EH (cell line): ENCODE measurements at places on chromosomes 2 and 18.

DNA sequence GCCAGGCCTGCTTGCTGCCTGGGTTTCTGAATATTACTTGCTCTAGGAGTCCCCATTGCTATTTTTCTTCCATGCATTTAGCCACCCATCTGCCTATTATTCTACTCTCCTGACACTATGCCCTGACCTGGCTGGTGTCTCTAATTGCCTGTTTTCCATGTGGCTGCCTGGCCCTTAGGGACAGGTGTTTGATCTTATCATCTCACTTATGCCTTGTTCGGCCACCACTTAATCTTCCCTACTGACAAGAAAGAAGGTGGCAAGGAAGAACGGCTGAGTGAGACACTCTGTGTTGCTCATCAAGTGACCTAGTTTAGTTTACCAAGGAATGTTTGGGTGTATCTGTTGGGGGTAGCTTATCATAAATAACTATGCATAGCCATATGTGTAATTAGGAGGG, 50.4 kb upstream of the RAPH1 start:
- no peak for DNase-seq

GRCh38 chr2:95323347-95324155, 26.4 kb downstream of the KCNIP3 start:
- peak; percentile 25 for DNase-seq

GRCh38 chr18:26089293-26090129, 902 bp downstream of the SS18 start:
- peak; percentile 40 for DNase-seq

DNA sequence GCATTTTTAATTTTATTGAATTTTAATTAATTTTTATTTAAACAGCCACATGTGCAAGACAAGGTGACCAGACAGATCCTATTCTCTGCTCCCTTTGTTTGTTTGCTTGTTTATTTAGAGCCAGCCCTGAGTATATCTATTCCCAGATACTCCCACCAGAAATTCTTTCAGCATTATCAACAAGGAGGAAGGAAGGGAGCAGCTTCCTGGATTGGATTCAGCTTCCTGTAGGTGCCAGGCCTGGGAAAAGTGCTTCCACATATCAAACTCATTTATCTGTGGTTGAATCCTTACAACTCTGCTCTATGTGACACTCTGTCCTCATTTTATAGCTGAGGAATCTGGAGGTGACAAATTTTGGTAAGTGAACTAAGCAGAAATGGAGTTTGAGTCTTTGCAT, 60.5 kb upstream of the KLF7 start:
- DNase-seq = peak; percentile 27

GRCh38 chr2:232491139-232491780, 3.6 kb upstream of the ECEL1 start:
- DNase-seq = no peak

DNA sequence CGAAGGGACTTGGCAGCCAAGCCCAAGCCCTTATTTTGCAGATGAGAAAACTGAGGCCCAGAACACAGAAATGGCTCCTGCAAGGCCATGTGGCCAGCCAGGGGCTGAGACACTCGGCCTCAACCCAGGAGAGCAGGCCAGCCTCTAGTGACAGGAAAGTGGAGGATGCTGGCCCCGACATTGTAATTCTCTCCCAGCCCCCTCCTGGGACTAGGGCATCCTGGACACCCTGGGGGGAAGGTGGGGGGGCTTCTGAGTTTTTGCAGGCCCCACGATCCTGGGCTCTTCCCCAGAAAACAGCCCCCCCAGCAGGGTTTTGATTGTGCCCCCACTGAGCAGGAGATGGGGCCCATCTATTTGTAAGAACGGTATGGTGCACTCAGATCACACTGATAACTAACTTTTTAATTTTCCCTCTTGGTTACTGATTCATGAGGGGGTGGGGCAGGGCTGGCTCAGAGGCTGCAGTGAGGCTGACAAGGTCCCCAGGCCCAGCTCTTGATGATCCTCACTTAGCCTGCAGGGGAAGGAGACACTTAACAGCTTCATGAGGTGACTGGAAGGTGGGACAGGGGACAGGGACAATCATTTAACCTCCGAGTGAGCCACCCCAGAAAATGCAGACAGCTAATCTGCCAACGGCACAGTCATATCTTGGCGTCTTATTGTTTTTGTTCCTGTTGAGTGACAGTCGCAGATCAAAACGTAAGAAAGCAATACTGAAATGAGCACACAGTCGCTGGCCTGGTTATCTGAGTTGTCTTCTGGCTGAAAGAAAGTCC, 18.9 kb downstream of the SMAD7 start:
- DNase-seq = peak; percentile 45

GRCh38 chr2:161836664-161837063, 212.4 kb downstream of the SLC4A10 start:
- no peak for DNase-seq

- DNase-seq = peak; percentile 70
Observed at GRCh38 chr18:63299837-63300745, 19.5 kb downstream of the BCL2 start.

GRCh38 chr2:165544897-165545296, 75.4 kb downstream of the CSRNP3 start:
- DNase-seq = no peak

GRCh38 chr2:158097481-158097880, 4.2 kb upstream of the UPP2 start:
- no peak for DNase-seq

- peak; percentile 80 for DNase-seq
Observed at GRCh38 chr2:181891966-181892798, 652 bp downstream of the ITPRID2 start.

DNA sequence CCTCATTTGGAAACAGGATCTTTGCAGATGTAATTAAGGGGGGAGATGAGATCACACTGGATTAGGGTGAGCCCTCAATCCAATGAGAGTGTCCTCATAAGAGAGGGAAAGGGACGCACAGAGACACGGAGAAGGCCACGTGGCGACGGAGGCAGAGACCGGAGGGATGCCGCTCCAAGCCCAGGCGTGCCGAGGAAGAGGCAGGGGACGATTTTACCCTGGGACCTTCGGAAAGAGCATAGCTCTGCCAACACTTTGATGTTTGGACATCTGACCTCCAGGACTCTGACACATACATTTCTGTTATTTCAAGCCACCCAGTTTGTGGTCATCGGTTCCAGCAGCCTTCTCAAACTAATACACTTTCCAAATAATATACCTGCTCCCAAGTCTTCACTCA, 84.4 kb upstream of the ZCCHC2 start:
- no peak for DNase-seq

DNA sequence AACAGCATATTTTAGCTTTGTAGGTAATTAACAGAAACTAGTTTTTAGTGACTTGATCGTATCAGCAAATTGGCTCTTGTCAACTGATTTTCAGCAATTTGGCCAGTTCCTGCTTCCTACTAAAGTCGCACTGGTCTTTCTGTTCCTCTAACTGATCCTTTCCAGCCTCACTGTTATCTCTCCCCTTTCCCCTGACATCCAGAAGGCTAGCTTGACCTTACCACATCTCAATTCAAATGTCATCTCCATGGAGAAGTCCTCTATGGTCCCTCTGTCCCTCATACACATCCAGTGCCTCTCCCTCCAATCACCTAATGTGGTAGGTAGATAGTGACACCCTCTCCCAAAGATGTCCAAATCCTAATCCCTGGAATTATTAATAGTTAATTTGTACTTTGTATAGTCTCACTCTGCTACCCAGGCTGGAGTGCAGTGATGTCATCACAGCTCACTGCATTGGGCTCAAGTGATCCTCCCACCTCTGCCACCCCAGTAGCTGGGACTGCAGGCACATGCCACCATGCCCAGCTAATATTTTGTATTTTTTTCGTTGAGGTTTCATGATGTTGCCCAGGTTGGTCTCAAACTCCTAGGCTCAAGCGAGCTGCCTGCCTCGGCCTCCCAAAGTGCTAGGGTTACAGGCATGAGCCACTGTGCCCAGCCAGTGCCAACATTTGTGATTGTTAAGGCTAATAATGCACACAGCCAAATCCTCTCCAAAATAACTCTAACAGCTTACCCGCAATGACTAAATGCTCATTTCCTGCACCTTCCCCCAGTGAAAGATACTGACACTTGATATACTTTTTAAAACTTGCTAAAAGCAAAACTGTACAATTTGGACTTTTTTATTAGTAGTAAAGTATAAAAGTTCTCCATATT, 16.9 kb downstream of the PSTPIP2 start:
- DNase-seq = no peak

GRCh38 chr2:135820003-135820618, 16.9 kb downstream of the LCT start:
- peak; percentile 55 for DNase-seq

DNA sequence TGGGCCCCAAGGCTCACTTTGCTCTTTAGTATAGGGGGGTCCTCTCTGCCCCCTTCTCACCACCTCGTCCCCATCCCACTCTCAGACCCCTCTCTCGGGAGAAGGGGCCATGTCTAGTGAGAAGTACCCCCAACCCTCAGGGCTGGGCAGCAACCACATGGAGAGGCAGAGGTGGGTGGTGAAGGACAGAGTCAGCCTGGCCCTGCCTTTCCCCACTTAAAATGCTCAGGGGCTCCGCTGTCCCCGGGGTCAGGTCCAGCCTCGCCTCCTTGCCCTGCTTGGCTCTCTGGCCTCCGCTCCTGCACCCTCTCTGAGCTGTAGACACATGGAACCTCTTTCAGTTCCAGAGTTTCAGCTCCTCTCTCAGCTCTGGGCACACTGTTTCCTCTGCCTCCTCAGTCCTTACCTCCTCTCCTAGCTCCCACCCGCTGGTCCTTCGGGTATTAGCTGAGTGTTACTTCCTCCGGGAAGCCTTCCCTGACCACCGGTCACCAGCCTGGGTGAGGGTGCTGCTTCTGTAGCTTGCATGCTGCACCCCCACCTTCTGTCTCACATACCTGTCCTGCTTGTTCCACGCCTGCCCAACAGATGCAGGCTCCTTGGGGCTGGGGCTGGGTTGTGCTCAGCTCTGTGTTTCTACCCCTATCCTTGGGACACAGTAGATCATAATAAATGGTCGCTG, 79.5 kb upstream of the OTOF start:
- no peak for DNase-seq

GRCh38 chr2:207225773-207226172, 60.0 kb upstream of the KLF7 start:
- DNase-seq = no peak

DNA sequence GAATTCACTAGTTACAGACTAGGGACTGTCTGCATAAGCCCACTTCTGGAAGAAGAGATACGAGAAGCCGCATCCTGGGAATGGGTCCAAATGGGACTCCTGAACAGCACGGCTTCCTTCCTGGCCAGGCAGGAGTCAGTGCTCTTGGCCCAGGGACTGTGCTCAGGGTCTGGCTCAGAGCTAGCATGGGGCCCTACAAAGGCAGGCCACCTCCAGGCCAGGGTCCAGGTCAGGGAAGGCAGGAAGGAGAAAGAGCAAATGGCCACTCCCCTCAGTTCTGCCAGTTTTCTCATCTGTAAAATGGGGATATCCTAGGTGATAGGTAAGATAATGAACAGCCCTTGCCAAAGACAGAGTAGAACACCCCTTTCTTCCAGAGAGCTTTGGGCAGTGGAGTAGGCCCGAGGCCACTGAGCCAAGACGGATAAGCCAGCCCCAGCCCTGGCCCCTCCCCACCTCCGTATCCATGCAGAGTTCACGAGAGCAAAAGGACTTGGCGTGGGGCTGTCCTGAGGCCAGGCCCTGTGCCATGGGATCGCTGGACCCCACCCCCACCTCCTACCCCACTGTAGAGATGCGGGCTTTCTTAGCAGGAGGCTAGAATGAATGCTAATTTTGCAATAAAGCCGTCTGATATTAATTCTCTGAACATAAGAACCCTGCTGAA, 190.1 kb downstream of the MGAT5 start:
- no peak for DNase-seq

- DNase-seq = no peak
Observed at GRCh38 chr2:240558236-240558761, 511 bp upstream of the ANKMY1 start.

DNA sequence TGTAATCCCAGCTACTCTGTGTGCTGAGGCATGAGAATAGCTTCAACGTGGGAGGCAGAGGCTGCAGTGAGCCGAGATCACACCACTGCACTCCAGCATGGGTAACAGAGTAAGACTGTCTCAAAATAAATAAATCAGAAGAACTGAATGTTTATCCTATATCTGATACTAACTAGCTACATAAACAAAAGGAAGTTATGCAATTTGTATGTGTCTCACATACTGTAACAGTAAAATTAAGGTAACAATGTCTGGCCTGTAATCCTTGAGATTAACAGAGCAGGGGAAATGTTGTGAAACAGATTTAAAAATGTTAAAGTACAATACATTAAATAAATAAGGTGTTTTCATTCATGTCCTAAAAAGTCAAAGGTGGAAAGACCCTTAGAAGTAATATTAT, 150.8 kb downstream of the MEMO1 start:
- DNase-seq = no peak

DNA sequence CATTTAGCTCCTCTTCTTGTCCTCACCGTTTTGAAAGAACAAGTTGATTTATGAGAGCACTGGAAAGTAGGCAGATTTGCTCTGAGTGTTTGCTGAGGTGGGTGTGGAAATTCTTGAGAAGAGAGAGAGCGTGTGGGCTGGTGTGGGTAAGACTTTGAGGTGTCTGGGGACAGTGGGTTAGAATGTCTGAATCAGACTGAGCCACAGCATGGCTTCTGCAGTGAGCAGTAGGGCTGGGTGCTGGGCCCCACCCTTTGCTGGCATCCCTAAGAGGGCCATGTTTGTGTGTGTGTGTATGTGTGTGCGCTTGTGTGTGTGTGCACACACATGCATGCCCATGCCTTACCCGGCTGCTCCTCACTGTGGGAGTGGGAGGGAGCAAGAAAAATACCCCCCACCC, 63.7 kb downstream of the COPS8 start:
- DNase-seq = peak; percentile 51

DNA sequence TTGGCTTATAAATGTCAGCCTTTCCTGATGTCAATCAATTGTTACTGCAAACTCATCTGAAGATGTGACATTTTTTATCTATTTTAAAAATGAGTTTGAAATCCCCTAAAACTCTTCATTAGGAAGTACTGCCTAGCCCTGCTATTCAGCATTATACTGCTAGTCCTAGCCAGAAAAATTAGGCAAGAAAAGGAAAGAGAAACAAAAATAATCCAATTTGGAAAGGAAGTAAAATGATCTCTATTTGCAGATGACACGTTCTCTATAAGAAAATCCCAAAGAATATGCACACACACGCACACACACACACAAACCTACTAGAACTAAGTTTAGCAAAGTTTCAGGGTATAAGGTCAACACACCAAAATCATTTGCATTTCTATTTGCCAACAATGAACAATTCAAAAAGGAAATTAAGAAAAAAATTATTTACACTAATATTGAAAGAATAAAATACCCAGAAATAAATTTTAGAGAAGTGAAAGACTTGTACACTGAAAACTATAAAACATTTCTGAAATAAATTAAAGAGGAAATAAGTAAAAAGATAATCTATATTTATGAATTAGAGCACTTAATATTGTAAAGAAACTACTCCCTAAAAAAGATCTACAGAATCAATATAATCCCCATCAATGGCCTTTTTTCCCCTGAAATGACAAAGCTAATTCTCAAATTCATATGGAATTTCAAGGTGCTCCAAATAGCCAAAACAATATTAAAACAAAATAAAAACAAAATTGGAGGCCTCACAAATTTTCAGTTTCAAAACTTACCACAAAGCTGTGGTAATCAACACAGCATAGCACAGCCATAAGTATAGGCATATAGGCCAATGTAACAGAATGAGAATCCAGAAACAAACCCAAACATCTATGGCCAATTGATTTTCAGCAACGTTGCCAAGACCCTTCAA, 433.7 kb upstream of the TRIB2 start:
- DNase-seq = no peak

GRCh38 chr18:8883409-8883668, 178.0 kb downstream of the MTCL1 start:
- DNase-seq = no peak
